Stimulated activated CD4-positive, alpha-beta T cell treated with anti-CD3 and anti-CD28 coated beads, Interleukin-1b, Interleukin-23, amount 100 ng/mL, for 1 hour (primary cell): ENCODE measurements at places on chromosomes 2 and 18.

- DNase-seq, result no peak
Observed at GRCh38 chr18:49546719-49547273, 15.1 kb upstream of the LIPG start.

DNA sequence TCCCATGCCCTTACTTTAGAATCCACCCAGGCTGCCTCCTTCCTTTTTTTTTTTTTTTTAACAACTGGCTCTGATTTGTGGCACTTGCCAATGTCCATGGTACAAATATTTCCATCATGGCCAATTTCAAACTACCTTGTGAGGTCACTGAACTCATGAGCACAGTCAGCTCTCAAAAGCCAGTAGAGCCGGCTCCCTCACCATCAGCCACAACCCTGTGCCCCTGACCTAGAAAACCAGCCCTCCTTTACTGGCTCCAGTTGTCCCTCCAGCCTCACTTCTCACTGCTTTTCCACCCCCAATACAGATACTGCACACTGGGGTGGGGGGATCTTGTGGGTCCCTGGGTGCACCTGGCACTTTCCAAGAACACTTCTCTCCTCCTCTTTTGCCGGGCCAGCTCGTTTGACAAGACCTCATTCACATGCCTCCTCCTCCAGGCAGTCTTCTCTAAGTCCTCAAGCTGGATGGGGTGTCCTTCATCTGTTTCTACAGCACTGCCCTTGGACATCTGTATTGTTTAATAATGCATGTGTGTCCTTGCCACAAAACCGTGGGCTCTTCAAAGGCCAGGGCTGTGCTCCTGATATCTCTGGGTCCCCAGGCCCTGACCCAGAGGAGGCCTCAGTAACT is 35.5 kb downstream of the SDC1 start:
- DNase-seq, result no peak

GRCh38 chr2:225083276-225083675 is 41.0 kb upstream of the DOCK10 start:
- DNase-seq, result no peak

- no peak for DNase-seq
Observed at GRCh38 chr2:128359841-128360240, 41.2 kb upstream of the HS6ST1 start.

- DNase-seq, result no peak
Observed at GRCh38 chr2:184610891-184611290, 12.6 kb downstream of the ZNF804A start.

- no peak for DNase-seq
Observed at GRCh38 chr2:41782306-41783158, 265.3 kb upstream of the PKDCC start.

- no peak for DNase-seq
Observed at GRCh38 chr2:112048887-112049286, 6.2 kb upstream of the TMEM87B start.

- peak; percentile 41 for DNase-seq
Observed at GRCh38 chr2:10497797-10498251, 49.7 kb upstream of the ODC1 start.

GRCh38 chr2:24859968-24860600 is 60.0 kb downstream of the ADCY3 start:
- DNase-seq, result no peak

DNA sequence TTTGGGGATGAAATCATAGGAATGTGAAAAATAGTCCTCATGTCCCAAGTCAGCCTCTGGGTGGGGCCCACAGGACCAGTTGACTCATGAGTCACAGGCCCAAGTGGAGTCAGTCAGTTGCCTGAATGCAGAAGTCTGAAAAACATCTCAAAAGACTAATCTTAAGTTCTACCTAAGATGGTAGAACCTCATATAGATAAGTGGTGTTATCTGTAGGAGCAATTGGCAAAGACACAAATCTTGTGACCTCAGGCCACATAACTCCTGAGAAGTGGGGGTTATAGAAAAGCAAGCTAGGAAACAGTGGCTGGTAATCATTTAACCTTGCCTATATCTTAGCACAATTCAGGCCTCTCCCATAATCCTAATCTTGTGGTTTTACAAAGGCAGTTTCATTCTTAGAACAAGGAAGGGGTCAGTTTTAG is 257.1 kb upstream of the SPOPL start:
- no peak for DNase-seq

GRCh38 chr2:28647682-28648081 is 103.9 kb upstream of the PPP1CB start:
- DNase-seq, result no peak

GRCh38 chr2:139142252-139142880 is 362.2 kb upstream of the NXPH2 start:
- DNase-seq, result no peak

DNA sequence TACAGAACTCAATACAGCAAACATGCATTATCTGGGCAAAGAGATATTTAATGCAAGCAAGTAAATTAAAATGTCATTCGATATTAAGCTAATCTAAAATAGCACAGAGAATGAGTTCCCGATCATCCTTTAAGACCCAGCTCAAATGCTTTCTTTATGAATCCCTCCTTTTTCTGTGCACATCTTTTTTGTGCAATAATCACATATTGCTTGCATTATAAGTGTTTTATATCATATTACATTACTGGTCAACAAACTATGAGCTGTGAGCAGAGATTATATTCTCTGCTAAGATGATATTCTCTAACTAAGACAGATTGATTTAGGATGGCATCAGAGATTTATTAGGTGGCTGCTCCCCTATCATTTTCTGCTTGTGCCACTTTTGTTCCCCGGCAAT is 146.1 kb downstream of the ERBB4 start:
- no peak for DNase-seq

DNA sequence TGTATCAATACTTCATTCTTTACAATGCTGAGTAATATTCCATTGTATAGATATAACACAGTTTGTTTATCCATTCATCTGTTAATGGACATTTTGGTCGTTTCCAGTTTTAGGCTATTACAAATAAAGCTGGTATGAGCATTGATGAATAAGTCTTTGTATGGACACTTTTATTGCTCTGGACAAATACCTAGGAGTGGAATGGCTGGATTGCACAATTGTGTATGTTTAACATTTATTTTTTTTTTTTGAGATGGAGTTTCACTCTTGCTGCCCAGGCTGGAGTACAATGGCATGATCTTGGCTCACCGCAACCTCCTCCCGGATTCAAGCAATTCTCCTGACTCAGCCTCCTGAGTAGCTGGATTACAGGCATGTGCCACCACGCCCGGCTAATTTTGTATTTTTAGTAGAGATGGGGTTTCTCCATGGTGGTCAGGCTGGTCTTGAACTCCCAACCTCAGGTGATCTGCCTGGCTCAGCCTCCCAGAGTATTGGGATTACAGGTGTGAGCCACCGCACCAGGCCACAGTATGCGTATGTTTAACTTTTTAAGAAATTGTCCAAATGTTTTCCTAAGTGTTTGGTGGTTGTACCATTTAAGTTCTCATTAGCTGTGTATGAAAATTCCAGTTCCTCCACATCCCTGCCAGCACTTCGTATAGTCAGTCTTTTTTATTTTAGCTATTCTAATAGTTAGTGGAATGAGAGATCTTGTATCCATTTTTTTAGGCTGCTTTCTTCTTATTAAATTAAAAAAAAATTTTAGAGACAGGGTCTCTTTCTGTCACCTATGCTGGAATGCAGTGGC is 194.9 kb upstream of the HAAO start:
- DNase-seq, result no peak

DNA sequence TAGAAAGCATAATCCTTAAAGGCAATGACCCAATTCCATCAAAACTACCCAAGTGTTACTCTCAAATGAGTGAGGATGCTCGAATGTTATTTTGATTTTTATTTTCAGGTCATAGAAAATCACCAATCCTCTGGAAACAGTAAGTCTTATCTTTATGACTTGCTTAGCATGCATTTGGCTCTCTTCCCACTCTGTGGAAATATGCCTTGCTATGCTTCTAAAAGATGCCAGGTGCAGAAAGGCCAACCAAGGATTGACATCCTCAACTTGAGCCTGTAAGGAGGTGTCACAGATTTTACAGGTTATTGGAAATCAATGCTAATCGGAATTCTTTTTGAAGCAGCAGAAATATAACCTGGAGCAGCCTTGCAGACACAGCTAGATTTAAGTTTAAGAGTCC is 543.9 kb upstream of the LINC00305 start:
- no peak for DNase-seq

GRCh38 chr18:23387265-23387664 is 65.8 kb upstream of the RIOK3 start:
- DNase-seq, result no peak

GRCh38 chr18:10378688-10379420 is 75.6 kb upstream of the APCDD1 start:
- DNase-seq, result no peak

DNA sequence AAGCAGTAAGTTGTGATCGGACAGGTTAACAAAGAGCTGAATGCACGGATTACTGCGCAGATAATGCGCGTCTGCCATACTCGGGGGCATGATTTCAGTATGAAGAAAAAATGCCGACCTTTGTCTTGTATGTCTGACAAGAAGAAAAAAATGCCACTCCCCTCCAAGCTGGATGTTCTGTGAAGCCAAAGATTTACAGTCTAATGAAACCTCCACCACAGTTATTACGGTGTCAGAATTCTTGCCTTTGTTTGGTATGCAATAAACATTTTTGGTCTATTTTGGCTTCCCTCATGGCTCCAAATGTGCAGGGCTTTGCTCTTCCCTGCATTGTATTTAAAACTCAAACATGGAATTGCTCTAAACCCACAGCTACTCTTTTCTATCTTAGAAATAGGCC is 72.2 kb upstream of the THUMPD2 start:
- DNase-seq, result no peak

DNA sequence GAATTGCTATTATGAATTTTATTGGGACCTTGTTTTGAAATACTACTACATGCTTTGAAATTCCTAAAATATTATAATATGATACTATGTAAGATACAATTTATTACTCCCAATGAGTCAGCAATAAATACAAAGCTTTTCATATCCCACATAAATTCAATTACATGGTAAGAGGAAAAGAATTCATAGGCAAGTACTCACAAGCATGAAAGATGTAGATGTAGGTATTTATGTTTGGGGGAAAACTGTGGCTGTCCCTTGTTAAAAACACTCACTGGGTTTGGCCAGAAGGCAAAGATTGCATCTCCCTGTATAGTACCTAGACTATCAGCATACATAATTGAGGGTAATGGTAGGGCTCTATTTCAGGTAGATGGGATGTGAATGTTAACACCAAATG is 90.4 kb downstream of the MBD2 start:
- DNase-seq, result no peak

DNA sequence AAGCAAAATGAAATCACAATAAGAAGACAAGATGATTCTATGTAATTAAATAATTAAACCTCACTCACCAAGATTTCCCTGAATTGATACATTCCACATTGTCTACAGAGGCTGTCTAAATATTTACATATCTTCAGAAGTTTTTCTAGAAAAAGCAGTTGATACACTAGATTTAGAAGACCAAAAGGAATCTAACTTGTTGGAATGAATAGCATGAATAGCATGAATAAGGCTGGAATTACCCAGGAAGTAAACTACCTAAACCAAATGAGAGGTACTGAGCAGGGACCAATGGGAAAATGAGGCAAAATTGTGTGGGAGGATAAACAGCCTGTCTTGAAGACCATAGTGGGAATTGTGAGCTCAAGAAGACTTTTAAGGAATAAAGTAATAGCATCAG is 479.7 kb downstream of the TXNL1 start:
- DNase-seq, result no peak

GRCh38 chr2:42949125-42949524 is 156.7 kb upstream of the HAAO start:
- no peak for DNase-seq
